GM23248 (cell line): ENCODE measurements at places on chromosomes 5 and 9. TPM values are rescaled to one million over a fixed set of nuclear protein-coding genes. Genes with fewer than 3 reads are reported as not detected.

Gene GABRP
- not detected in 2 replicates for total RNA-seq

Gene NXNL2
- 3.1 TPM in 1 of 2 replicates, not detected in the other for total RNA-seq

DNA sequence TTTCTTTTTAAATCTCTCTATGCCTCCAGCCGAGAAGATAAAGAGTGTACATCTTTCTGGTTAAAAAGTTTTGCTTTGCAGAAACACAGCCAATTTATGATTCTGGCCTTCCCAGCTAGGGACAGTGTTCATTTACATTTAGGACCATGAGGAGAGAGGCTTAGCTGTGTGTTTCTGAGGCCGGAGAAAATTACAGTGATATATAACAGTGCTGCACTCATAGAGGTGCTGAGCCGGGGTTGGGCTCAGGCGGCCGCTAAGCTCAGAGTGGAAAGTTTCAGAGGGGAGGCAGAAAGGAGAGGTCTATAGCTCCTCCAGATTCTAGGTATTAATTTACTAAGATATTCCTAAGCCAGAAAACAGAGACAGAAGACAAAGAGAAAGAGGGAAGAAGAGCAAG lies 37.0 kb upstream of the LCP2 start:
- no peaks in the 10 kb centered on the region; the same call in 1 of the 2 replicates for H3K27me3 ChIP-seq
- no peak overlapping the region for H3K27ac ChIP-seq
- peaks cover 8% of the 10 kb centered on the region; the same call in 1 of the 2 replicates for H3K4me1 ChIP-seq
- DNase-seq: no peak
- H3K4me3 ChIP-seq: no peak overlapping the region
- no peaks in the 10 kb centered on the region for H3K36me3 ChIP-seq

Gene DEPDC1B
- 2.5 and 8.5 TPM in 2 replicates for total RNA-seq

- DNase-seq: peak; percentile 97
- no peaks in the 10 kb centered on the region for H3K27me3 ChIP-seq
- peaks cover 20% of the 10 kb centered on the region for H3K4me1 ChIP-seq
- no peak overlapping the region for H3K4me3 ChIP-seq
- H3K36me3 ChIP-seq: no peaks in the 10 kb centered on the region
Observed at GRCh38 chr5:142201471-142201887, 92.9 kb downstream of the NDFIP1 start.

GRCh38 chr5:153525536-153525935 lies 35.1 kb downstream of the GRIA1 start:
- H3K36me3 ChIP-seq: no peaks in the 10 kb centered on the region
- no peak for DNase-seq
- H3K27ac ChIP-seq: no peak overlapping the region
- peaks cover 28% of the 10 kb centered on the region for H3K4me1 ChIP-seq
- H3K4me3 ChIP-seq: no peak overlapping the region

GRCh38 chr5:126851501-126852011 lies 74.6 kb downstream of the LMNB1 start:
- no peak for DNase-seq
- no peaks in the 10 kb centered on the region for H3K27me3 ChIP-seq
- H3K27ac ChIP-seq: no peak overlapping the region
- H3K36me3 ChIP-seq: no peaks in the 10 kb centered on the region

Gene SLCO6A1
- total RNA-seq: not detected in 2 replicates

Gene PCDHGA6
- total RNA-seq: 5.4 and 5.8 TPM in 2 replicates

DNA sequence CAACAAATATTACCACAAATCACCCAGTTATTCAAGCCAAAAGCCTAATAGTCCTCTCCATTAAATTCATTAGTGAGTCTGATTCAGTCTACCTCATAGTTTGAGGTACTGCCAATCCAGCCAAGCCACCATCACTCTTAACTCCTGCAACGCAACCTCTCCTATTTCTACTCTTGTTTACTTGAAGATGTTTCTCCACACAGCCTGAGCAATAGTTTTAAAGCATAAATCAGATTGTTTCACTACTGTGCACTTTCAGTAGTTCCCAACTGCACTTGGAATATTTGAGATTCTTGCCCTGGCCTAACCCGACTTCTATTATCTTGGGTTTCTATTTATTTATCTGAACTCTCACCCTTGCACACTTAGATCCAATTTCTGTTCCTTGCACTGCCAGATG lies 85.5 kb downstream of the YIPF5 start:
- H3K4me3 ChIP-seq: no peak overlapping the region
- no peaks in the 10 kb centered on the region for H3K27me3 ChIP-seq
- H3K4me1 ChIP-seq: peaks cover 14% of the 10 kb centered on the region
- DNase-seq: no peak
- no peak overlapping the region for H3K27ac ChIP-seq
- H3K36me3 ChIP-seq: no peaks in the 10 kb centered on the region

Gene SHC3
- 0.54 and 0.63 TPM in 2 replicates for total RNA-seq

- H3K27ac ChIP-seq: no peak overlapping the region
- no peaks in the 10 kb centered on the region for H3K27me3 ChIP-seq
- H3K36me3 ChIP-seq: no peaks in the 10 kb centered on the region
- peaks cover 15% of the 10 kb centered on the region for H3K4me1 ChIP-seq
- no peak overlapping the region for H3K4me3 ChIP-seq
Observed at GRCh38 chr9:94668928-94669729, 29.8 kb upstream of the FBP1 start.

DNA sequence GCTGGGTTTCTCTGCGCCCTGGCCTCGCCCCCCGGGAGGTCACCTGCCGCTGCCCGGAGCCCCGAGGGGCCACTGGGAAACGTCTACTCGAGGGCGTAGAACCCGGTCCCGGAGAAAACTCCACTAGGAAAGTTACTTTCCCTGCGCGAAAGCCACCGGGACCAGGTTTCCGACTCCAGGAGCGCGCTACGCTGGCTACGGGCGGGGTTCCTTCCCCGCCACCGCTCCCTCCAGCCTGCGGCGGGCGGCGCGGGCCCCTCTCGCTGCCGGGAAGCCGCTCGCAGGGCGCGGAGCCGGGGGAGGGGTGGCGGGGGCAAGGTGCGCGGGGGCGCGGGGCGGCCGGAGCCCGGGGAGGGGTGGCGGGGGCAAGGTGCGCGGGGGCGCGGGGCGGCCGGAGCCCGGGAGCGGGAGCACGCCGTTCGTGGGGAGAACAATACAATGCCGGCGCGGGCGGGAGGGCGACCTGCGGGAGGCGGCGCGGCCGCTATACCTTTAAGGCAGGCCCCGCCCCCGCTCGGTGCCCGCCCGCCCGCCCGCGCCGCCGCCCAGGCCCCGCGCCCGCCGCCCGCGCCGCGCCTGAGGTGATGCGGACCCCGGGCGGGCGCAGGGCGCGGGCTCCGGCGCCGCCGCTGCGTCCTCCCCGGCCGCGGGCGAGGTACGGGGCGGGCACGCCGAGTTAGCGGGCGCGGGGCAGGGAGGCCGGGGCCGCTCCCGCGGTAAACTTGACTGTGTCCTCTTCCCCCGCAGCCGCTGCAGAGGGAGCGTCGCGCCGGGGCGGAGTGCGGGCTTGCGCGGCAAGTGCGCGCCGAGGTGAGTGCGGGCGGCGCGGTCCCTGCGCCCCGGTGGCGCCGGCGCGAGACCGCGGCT lies 278.1 kb downstream of the AOPEP start:
- H3K4me1 ChIP-seq: peaks cover 30% of the 10 kb centered on the region
- H3K36me3 ChIP-seq: peaks cover 34% of the 10 kb centered on the region
- no peaks in the 10 kb centered on the region for H3K27me3 ChIP-seq
- H3K4me3 ChIP-seq: peak overlapping the region; percentile 85
